ENCODE measurements at places on chromosomes 13 and 19.

GRCh38 chr13:100887729-100888151 is 213.1 kb upstream of the TMTC4 start:
- DNase-seq: no peak

- no peak for DNase-seq
Observed at GRCh38 chr13:66951426-66951825, 278.7 kb downstream of the PCDH9 start.

DNA sequence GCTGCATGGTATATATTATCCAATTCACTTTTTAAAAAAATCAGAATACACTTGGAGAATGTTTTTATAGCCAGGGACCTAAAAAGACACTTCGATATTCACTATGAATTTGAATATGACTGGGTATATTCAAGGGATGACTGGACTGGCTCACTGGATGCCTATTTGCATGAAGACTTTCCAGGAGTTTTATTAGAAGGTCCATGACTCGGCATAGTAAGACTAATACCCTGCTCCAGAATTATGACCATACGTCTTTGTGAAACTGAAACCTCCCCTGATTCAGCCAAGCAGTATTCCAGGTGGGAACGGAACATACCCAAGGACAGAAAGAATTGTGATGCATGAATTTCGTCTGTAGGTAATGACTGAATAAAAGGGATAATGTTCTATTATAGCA is 3.9 kb upstream of the FAM216B start:
- no peak for DNase-seq

DNA sequence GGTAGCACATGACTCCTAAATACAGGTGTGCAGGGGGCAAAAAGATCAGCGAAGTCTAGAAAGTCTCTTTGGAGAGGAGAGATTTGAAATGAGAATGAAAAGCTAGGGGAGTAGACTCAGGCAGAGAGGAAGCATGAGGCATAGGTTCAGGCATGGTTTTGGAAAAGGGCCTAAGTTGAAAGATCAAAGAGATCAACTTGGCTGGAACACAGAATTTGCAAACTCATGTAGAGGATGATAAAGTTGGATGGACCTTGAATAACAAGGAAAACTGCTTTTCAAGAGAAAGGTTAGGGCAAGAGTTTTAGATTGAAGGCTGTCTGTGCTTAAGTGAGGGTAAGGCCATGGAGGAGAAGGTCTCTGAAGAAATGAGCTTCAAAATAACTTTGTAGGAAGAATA is 47.4 kb upstream of the UBAC2 start:
- DNase-seq: no peak

- peak; percentile 34 for DNase-seq
Observed at GRCh38 chr19:56538761-56539263, at the start of gene ZFP28. ZFP28 (plus strand) TSS chr19:56538948; CDS start chr19:56539019, 71 bp downstream.

DNA sequence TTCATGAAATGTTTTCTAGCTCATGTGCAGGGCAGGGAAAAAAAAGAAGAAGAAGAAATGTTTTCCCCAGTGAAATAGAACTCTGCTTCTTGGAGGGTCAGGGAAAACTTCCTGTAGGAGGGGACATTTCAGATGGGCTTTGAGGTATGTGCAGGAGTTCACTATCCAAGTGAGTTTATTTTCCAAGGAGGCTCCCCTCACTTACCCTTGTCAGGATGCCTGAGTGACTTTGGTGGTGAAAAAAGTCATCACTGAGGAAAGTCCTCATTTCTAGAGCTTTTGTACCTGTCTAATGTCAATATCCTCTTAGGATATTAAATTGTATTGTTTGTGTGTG is 656 bp upstream of the C3 start:
- DNase-seq: no peak

DNA sequence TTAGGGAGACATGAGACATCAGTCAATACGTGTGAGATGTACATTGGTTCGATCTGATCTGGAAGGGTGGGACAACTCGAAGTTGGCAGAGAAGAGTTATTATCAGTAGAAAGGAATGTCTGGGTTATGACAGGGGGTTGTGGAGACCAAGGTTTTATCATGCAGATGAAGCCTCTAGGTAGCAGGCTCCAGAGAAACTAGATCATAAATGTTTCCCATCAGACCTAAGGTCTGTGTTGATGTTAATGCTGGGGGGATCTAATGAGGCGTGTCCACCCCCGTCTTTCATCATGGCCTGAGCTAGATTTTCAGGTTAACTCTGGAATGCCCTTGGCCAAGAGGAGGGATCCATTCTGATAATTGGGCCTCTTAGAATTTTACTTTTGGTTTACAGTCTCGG is 187.0 kb upstream of the KL start:
- DNase-seq: no peak

GRCh38 chr19:41848666-41849065 is 3.8 kb downstream of the DMRTC2 start:
- no peak for DNase-seq

Measured in activated CD8-positive, alpha-beta memory T cell treated with anti-CD3 and anti-CD28 coated beads for 1 hour (primary cell).